WTC11 (cell line): ENCODE measurements at places on chromosomes 7 and 10. TPM values are rescaled to one million over a fixed set of nuclear protein-coding genes. Genes with fewer than 3 reads are reported as not detected.

DNA sequence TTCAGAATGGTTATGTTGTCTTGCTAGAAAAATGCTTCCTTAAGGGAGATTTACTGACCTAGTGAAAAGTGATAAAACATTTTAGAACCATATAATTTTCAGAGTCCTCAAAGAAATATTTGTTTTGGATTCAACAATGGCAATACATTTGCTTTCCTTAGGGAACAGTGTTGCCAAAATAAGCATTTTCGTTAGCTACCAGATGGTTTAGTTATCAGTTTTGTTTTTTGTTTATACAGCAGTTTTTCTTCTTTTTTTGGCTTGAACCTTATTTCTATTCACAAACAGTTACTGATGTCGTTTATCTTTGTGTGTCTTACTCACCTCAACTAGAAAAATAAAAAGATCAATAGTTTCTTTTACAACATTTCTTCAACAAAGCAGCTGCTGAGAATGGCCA lies 48.6 kb downstream of the EXOC4 start:
- no peaks in the 10 kb centered on the region for H3K27me3 ChIP-seq
- no peak overlapping the region for H3K27ac ChIP-seq
- peaks cover 8% of the 10 kb centered on the region for H3K36me3 ChIP-seq
- DNase-seq: no peak
- H3K4me1 ChIP-seq: peaks cover 16% of the 10 kb centered on the region

SKIDA1 gene
- total RNA-seq: 9.4 to 12.9 TPM (median 11.8 TPM) in 3 replicates

- H3K27me3 ChIP-seq: no peaks in the 10 kb centered on the region
- H3K4me1 ChIP-seq: no peaks in the 10 kb centered on the region; the same call in 1 of the 2 replicates
- DNase-seq: no peak
- no peak overlapping the region for H3K27ac ChIP-seq
- H3K4me3 ChIP-seq: no peak overlapping the region
These were observed 113.6 kb upstream of the AMPH start for GRCh38 chr7:38744746-38745145.

- no peak overlapping the region for H3K27ac ChIP-seq
- DNase-seq: no peak
- H3K4me1 ChIP-seq: no peaks in the 10 kb centered on the region
- peaks cover 18% of the 10 kb centered on the region for H3K36me3 ChIP-seq
- H3K4me3 ChIP-seq: no peak overlapping the region
These were observed 10.7 kb downstream of the PEX1 start for GRCh38 chr7:92517631-92518030.

GRCh38 chr10:60334991-60335390 lies 54.7 kb downstream of the ANK3 start:
- no peaks in the 10 kb centered on the region for H3K36me3 ChIP-seq
- H3K27me3 ChIP-seq: no peaks in the 10 kb centered on the region
- no peak for DNase-seq

CLEC2L gene
- 0.13 to 0.69 TPM (median 0.44 TPM) in 3 replicates for total RNA-seq
